ENCODE measurements at places on chromosomes 5 and 9.
A peak's percentile ranks its signal among the peaks of the same experiment; 100 is the strongest.

DNA sequence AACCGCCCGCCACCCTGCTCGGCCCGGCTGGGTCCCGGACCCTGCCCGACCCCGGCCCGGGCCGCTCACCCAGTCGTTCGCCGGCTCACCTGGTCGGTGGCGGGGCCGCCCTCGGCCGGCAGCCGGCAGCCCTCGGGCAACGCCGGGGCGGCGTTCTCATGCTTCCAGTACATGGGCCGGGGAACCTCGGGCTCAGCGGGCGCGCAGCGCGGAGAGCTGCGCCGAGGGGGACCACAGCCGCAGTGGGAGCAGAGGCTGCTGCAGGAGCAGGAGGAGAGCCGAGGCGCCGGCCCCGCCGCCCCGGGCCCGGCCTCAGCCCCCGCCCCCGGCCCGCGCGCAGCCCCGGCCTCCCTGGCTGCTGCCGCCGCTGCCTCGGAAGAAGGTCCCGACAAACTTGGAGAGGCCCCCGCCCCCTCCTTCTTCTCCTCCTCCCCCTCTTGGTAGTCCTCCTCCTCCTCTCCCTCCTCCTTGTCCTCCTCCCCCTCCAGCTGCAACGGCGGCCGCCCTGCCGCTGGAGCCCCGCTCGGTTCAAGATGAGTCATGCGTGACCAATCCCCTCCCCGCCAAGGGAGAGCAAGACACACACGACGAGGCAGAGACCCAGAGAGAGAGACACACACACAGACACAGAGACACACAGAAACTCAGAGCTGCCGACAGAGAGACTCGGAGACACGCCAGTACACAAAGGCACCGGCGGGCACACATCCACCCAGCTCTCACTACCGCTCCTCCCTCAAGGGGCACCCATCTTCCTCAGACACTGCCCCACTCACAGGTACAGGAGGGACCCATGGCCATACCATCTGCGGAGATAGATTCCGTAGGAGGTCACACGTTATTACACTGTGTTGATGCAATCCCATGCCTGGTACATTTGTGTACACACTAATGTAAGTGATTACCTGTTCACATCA is at the start of gene LHX6:
TSS of gene LHX6 (minus strand) at position 390 of the 917 bp plus-strand sequence. CDS start at position 173, 217 bp downstream.
- no peak for DNase-seq

DNA sequence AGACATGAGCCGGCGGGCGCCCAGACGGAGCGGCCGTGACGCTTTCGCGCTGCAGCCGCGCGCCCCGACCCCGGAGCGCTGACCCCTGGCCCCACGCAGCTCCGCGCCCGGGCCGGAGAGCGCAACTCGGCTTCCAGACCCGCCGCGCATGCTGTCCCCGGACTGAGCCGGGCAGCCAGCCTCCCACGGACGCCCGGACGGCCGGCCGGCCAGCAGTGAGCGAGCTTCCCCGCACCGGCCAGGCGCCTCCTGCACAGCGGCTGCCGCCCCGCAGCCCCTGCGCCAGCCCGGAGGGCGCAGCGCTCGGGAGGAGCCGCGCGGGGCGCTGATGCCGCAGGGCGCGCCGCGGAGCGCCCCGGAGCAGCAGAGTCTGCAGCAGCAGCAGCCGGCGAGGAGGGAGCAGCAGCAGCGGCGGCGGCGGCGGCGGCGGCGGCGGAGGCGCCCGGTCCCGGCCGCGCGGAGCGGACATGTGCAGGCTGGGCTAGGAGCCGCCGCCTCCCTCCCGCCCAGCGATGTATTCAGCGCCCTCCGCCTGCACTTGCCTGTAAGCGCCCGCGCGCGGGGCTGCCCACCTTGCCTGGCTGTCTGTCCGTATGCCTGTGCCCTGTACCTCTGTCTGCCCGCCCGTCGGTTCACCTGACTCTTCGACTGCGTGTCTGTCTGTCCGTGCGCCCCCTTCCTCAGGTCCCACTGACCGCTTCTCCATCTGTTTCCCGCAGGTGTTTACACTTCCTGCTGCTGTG is 412 bp downstream of the FGF18 start:
- no peak for DNase-seq

DNA sequence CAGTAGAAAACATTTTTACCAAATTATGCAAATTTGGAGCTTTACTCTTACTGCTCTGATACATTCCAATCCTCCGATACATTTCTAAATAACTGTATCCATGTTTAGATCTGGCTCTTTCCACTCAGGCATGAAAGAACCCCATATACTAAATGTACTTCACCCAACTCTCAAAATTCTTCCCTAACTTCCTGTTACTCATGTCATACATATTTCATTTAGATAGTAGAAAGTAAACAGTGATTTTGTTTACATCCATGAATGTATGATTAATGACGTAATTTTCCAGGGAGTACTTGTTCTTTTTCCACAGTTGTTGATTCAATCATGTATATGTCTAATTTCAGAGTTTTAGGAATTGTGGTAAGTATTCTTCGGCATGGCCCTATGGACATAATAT is 1426.5 kb upstream of the C9orf72 start:
- no peak for DNase-seq

GRCh38 chr5:65818592-65818991 is 96.6 kb downstream of the NLN start:
- DNase-seq = no peak

DNA sequence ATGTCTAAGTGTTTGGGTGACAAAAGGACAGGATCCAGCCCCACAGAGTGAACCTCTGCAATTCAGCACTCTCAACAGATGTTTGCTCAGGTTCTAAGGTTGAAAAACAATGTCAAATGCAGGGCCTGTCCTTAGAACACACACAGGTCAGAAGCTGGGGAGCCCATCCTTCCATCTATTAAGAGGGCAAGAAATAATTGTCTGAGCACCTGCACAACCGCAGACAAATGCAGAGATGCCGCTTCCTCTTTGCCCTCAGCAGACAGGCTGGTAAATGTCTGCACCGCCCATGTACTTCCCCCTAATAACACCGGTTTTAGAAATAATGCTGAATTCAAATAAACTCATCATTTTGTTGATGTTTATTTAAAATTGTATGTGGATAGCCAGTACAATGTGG is 414.5 kb upstream of the ADAMTS16 start:
- DNase-seq = no peak

GRCh38 chr5:10775646-10776045 is 14.6 kb upstream of the DAP start:
- DNase-seq = no peak

GRCh38 chr9:125356032-125356431 is 94.4 kb downstream of the GAPVD1 start:
- DNase-seq = no peak

DNA sequence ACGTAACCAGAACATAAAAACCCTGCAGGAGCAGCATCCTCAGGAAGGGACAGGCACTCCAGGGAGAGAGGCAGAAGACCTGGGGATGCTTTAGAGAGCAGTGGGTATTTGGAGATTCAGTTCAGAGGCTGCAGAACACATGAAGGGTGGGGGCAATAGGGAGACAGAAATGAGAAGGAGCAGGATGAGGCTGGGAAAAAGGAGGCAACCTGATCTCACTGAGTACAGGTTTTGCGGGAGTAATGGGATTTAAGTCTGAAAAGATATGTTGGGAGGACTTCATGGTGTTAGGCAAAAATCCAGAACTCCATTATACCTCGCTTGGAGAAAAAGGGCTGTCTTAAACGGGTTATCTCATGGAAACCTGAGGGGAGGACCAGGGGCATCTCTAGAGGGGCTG is 41.3 kb upstream of the GARNL3 start:
- no peak for DNase-seq

- DNase-seq = no peak
These were observed 593.5 kb downstream of the CETN3 start for GRCh38 chr5:89816038-89816437.

DNA sequence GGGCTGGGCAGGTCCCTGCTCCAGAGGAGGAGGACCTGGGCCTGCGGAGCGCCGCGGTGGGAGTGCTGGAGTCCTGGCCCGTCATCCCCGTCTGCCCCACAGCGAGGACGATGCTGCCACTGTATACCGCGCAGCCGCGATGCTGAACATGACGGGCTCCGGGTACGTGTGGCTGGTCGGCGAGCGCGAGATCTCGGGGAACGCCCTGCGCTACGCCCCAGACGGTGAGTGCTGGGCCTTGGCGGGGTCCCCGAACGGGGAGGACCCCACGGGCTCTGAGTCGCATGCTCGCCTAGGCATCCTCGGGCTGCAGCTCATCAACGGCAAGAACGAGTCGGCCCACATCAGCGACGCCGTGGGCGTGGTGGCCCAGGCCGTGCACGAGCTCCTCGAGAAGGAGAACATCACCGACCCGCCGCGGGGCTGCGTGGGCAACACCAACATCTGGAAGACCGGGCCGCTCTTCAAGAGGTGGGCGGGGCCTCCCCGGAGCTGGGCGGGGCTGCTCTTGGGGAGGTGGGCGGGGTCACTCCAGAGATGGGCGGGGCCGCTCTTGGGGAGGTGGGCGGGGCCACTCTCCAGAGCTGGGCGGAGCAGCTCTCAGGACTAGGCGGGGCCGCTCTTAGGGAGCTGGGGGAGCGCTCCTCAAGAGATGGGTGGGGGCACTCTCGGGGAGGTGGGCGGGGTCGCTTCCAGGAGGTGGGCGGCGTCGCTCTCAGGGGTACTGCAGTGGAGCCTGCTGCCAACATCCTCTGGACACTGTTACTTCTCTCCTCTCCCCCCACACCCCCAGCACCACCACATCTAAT is 13.1 kb downstream of the LRRC26 start:
- peak; percentile 26 for DNase-seq

DNA sequence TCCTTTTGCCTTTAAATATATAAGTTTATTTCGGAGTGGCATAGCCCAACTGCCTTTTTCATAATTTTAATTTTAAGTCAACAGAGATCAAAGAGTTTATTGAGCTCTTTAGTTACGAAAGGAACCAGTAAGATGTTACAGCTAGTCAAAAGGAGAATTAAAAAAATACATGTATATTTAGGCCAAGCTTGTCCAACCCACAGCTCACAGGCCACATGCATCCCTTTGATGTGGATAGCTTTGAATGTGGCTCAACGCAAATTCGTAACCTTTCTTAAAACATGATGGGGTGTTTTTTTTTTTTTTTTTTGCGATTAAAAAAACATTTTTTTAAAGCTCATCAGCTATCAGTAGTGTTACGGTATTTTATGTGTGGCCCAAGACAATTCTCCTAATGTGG is 50.2 kb upstream of the IL31RA start:
- no peak for DNase-seq

- no peak for DNase-seq
These were observed 156.3 kb upstream of the IER5L start for GRCh38 chr9:129334105-129334935.

DNA sequence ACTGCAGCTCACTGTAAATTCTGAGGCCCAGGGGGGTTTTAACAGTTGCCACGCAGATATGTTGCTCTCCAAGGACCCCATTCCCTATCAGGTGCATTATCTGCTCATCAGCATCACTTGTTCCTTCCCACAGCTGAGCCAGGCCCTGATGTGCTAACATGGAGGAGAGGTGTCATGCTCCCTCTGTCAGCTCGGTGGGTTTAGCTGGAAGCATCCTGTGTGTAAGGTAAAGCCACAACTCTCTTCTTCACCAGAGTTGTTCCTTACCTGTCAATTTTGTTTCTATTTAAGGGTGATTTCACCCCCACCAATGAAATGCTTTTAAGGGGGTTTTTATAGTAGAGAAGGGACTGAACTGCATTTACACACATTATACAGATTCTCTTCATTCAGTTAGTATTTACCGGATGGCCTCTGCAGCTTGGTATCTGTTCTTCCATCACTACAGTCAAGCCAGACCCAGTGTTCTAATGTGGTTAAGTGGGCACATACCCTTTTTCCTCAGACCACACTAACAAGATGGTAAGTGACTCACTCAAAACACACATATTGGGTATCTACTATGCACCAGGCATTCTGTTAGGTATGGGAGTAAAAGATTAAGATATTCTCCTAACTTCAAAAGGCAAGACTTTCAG is 205.4 kb downstream of the DCP2 start:
- DNase-seq = no peak

- no peak for DNase-seq
These were observed 307.0 kb downstream of the CWC27 start for GRCh38 chr5:65075623-65076250.

GRCh38 chr9:111056538-111056937 is 18.3 kb upstream of the LPAR1 start:
- no peak for DNase-seq

DNA sequence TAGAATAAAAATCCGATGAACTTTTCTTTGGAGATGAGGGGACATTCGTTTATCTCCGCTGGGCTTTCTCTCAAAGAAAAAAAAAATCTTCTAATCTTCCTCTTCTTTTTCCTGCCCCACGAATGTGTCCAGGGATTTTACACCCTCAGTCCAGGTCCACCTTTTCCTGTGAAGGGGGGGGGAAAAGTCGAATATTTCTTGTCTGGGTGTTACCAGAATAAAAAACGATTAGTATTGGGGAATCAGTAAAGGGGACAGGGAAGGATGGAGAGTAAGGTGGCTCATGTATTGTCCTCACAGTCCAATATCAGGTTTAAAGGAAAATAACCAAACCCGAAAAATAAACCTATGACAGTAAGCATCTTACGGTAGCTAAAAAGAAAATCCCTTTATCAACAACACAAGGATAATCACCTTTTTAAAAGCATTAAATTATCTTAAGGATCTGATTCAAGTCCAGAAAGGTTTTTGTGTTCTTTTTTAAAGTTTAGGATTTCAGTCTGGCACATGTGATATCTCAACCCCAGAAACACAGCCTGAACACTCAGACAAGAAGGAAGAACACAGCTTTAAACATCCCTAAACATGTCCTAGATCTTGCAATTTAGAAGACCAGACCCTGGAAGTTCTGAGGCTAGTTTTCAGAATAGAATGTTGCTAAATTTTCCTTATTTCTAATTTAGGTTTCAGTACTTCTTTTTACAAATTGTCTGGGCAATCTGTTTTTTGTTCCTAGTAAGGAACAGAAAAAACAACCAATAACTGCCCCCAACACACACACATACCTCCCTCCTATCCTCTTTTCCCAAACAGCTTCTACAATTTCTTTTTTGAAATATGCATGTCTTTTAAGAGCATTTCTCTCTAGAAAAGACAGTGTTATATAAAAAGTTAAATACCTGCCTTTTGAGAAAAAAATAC is 1.2 kb downstream of the ZNF608 start:
- no peak for DNase-seq

- no peak for DNase-seq
These were observed 1.5 kb downstream of the PCSK1 start for GRCh38 chr5:96431376-96432187.

GRCh38 chr5:9343146-9343850 is 202.6 kb downstream of the SEMA5A start:
- no peak for DNase-seq

- no peak for DNase-seq
These were observed 129.7 kb upstream of the RAD23B start for GRCh38 chr9:107153336-107153735.

- DNase-seq = no peak
These were observed 5.5 kb downstream of the TTLL11 start for GRCh38 chr9:122087406-122088200.

GRCh38 chr9:10080012-10080411 is 532.8 kb downstream of the PTPRD start:
- no peak for DNase-seq

- DNase-seq = no peak
These were observed 35.1 kb downstream of the FGF18 start for GRCh38 chr5:171454549-171454948.

GRCh38 chr9:3290231-3290840 is 235.5 kb downstream of the RFX3 start:
- no peak for DNase-seq

- no peak for DNase-seq
These were observed 15.2 kb downstream of the RNF180 start for GRCh38 chr5:64180661-64181343.

- no peak for DNase-seq
These were observed 17.4 kb downstream of the AKNA start for GRCh38 chr9:114370251-114370967.

GRCh38 chr9:15135164-15135792 is 171.7 kb downstream of the TTC39B start:
- DNase-seq = no peak

- DNase-seq = no peak
These were observed 110.2 kb downstream of the FBXL7 start for GRCh38 chr5:15610216-15610615.
